T-helper 22 cell (primary cell): ENCODE measurements at places on chromosomes 16 and 17.

DNA sequence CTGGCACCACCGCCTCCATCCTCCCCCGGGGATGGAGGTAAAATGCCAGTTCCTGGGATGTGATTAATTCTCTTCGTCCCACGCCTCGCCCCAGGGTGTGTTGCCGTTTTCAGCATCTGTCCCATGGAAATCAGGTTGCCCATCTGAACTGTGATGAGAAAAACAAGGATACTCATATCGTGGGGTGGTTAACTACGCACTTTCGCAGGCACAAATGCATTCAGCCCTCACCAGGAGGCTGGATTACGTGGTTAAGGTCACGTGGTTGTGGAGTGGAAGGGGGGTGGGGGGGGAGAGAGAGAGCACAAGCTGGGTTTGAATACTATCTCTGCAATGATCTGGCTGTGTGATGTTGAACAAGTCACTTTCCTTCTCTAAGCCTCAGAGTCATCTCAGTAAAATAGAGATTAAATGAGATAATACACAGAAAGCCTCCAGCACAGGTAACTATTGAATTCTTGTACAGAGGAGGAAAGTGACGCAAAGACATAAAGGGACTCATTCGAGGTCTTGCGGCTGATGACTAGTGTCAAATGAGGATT, 74.7 kb downstream of the BMERB1 start:
- peak; percentile 13 for DNase-seq

GRCh38 chr17:43171586-43172487, 823 bp downstream of the NBR1 start:
- no peak for DNase-seq

GRCh38 chr17:7626307-7626706, 1.3 kb downstream of the SAT2 start:
- no peak for DNase-seq

GRCh38 chr17:4540687-4541327, 14.4 kb downstream of the MYBBP1A start:
- DNase-seq = no peak

DNA sequence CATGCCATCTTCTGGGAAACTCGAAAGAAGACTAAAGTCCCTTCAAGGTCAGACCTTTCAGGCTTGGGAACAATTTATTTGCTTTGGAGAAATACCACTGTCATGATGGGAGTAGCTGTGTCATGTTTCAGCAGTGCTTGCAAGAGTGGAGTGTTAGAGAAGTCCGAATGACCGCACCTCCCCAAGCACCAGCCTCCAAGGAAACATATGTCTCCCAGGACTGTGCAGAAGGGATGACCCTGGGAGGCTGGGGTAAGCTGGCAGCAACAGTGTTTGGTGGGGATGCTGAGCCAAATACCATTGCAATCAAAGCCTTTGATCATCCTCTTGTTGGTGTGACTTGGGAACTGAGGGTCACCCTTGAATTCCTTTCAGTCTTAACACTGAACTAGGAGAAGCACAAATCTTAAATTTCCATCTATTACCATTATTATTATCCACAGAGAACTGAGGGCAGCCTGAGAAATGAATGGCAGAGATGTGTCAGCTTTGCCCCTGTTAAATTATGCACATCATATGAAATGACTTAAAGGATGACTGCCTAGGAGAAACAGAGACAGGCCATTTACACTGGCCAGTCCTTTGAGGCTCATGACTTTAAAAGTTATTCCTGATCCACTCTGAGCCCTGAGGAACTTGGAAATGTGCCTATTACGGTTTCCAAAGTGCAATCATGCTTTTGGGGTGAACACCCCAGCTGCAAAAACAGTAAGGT, 244.9 kb downstream of the CA10 start:
- no peak for DNase-seq

DNA sequence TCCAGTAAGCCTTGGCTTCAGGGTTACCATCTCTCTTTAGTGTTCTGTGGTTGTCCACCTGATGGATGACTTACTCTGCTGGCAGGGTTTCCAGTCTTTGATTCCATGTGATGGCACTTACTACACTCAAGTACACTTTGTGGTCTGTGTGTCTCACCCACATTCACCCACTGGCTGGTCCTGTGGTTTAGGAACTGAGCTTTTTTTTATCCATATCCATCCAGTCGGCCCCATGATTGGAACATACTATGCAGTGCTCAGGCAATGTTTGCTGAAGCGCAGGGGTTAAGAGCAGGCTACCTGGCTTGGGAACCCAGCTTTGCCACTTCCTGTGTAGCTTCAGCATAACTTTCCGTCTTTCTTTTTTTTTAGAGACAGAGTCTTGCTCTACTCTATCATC, 2.8 kb upstream of the FUS start:
- peak; percentile 45 for DNase-seq

GRCh38 chr16:10600782-10601443, 20.5 kb upstream of the EMP2 start:
- DNase-seq = no peak

GRCh38 chr16:67930191-67930590, 1.5 kb downstream of the CTRL start:
- DNase-seq = no peak

DNA sequence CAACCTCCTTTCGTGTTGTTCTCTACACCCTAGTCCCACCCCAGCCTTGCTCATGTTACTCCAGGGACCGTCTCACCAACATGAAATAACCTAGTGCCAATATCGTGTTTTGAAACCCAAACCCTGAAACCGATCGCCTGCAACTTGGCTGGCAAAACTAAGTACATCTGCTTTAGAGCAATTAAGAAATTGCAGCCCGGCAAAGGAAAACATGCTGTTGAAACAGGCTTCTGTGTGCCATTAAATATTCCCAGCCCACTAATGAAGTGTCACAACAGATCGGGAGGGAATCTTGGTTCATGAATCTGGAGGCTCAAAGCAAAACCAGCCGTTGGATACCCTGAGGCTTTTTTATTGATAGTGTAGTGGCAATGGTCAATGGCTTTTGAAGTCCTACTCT, 48.3 kb upstream of the GPR139 start:
- DNase-seq = no peak
